GM23338 (cell line): ENCODE measurements at places on chromosomes 7 and 10. TPM values are rescaled to one million over a fixed set of nuclear protein-coding genes. Genes with fewer than 3 reads are reported as not detected.

GRCh38 chr7:17043012-17043877, 161.5 kb upstream of the AGR3 start:
- DNase-seq: no peak

- DNase-seq: no peak
Observed at GRCh38 chr7:88200261-88200660, 19.6 kb downstream of the SRI start.

Gene RPEL1
- not detected in 2 replicates for total RNA-seq

Gene MKX
- 0.97 and 1.6 TPM in 2 replicates for total RNA-seq

Gene LIPF
- total RNA-seq: not detected in 2 replicates
